Stimulated activated CD4-positive, alpha-beta T cell treated with anti-CD3 and anti-CD28 coated beads, Interleukin-15, amount 100 ng/mL, for 24 hours (primary cell): ENCODE measurements at places on chromosomes 16 and 17.

DNA sequence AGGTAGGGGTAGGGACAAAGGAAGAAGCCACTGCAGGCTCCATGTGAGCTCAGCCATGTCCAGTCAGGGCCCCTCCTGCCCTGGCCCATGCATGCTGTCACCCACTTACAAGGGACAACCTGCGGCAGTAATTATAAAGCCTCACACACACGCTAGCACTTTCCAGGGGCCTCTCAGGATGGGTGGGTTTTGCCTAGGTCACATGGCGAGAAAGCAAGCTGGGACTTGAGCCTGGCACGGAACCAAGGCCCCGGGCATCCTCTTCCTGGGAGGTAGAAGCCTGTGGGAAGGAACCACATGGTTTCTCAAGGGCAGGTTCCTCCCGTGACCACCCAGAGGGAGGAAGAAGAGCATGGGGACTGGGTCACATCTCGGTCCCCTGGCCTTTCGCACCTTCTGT, 7.0 kb downstream of the ZNF319 start:
- no peak for DNase-seq

DNA sequence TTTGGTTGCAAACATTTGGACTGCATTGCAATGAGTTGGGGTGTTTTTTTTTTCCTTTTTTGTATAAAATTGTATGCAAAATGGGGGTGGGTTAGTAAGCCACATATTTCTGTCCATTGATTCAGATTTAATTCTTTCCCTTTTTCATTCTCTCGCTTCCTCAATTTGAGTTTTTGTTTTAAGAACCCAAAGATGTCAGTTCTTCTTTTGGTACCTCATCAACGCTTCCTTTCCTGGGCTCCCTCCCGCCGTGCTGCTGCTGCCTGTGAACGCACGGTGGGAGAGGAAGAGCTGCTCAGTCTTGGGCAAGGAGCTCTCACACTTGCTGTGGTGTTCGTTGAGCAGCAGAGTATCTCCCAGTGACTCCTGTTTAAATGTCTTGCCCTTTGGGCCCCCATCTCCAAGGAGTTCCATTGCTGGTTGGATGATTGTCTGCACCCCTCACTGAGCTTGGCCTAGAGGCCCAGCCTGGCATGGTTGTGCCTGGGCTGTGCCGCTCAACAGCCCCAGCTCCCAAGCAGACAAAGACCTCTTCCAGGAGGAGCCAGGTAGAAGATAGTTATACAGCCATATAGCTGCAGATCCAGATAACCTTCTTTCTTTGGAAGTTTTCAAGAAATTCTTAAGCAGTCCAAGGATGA, 13.6 kb downstream of the UBFD1 start:
- no peak for DNase-seq

GRCh38 chr16:78291604-78292003, 192.2 kb downstream of the WWOX start:
- no peak for DNase-seq

GRCh38 chr17:45317111-45317928, 500 bp upstream of the MAP3K14 start:
- DNase-seq = peak; percentile 100

DNA sequence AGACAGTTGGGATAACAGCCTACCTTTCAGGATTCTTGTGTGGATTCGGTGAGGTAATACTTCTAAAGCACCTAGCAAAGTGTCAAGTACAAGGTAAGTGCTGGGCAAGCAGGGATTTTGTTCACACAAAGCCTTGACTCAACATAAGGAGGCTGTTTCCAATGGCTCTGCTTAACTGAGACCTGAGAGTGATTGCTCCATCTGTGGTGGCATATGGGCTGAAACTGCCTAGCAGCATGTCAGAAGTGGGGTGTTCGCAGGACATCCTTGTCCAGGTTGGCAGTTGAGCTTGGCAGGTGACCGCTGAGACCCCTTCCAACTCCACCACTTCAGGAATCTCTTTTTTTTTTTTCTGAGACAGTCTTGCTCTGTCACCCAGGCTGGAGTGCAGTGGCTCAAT, 19.8 kb downstream of the IL4R start:
- no peak for DNase-seq

GRCh38 chr16:77612596-77612995, 109.7 kb upstream of the NUDT7 start:
- no peak for DNase-seq

DNA sequence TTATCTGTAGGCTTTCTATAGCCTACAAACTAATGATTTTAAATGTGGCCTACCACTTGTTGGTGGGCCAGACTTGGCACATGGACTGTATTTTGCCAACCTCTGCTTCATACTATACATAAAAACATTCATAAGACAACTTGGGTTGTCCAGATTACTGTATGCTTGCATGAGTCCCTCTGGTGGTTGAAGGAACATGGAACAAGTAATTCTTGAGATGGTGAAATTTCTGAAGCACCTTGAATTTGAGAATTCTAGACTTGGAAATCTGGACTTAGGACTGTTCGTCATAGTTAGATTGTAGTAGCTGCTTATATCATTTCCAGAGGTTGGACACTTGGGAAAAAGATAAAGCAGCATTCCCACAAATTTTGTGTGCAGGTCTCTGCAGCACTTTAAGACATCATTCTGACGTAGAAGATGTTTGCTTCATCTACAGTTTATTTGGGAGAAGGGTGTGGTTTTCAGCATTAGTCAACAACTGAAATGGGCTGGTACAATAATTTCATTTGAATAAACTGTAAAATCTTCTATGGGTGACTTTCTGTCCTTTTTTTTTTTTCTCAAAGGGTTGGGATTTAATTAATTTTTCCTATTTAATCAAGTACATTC, 31.2 kb downstream of the NFATC3 start:
- no peak for DNase-seq

DNA sequence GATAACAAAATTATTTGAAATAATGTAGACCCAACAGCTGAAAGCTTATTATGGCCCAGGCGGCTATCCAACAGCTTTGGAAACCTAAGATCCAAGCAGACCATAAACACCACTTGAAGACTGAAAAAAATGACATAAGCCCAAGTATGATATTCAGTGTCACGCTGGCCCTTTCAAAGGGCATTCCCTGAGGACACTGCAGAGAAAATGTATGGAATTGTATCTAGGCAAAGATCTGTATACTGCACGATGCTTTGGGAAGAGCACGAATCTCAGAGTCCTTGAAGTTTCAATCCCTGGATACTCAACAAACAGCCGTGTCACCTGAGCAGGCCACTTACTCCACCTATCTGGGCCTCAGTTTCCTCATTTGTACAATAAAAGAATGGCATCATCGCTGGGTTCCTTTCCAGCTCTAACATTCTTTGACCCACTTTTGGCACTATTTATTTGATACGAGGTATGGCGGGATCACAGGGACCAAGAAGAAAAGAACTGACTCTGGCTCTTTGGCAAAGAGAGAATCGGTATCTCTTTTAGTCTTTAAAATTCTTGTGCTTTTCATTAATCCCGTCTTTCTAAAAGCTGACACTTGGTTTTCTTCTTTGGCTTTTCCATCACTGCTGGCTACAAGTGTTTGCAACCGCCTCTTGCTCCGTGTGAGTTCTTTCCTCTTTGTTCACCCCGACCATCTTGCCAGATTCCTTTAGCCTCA, 1.2 kb downstream of the STAT5B start:
- no peak for DNase-seq

GRCh38 chr17:48565022-48565554, 13.1 kb downstream of the HOXB4 start:
- DNase-seq = no peak

- DNase-seq = no peak
Observed at GRCh38 chr17:83183951-83184506, 104.6 kb downstream of the METRNL start.

DNA sequence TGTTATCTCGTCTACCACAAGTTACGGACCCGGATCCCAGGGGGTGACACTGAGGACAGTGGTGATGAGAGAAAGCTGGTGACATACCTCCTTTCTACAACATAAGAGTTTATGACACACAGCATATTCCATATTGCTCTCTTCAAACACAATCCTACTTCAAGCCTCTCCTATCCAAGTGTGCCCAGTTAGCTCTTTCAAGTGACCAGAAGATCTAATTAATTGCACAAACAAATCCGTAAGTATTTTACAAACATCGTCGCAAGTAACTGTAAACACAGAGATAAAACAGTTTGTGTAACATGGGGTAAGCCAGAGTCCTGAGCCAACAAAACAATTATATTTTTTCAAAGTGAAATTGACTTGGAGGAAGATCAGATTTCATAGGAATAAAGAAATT, 235.0 kb downstream of the CHD9NB start:
- no peak for DNase-seq

- no peak for DNase-seq
Observed at GRCh38 chr16:89325861-89326471, 108.5 kb downstream of the ZNF778 start.

GRCh38 chr17:82775001-82775823, 23.3 kb downstream of the TBCD start:
- peak; percentile 53 for DNase-seq

DNA sequence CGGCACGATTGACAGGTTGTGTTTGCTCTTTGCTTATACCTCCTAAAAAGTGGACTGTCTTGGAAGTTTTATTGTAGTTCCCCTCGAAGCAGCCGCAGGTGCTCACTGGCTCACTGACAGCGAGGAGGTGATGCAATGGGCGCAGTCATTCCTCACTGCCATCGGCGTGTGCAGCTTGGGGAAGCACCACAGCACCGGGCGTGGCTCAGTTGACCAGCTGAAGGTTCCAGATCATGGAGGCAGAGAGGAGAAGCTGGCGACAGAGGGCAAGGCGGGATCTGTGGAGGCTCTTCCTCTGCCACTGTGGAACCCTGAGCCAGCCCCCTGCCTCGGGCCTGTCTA, 72.1 kb upstream of the TNRC6C start:
- no peak for DNase-seq

DNA sequence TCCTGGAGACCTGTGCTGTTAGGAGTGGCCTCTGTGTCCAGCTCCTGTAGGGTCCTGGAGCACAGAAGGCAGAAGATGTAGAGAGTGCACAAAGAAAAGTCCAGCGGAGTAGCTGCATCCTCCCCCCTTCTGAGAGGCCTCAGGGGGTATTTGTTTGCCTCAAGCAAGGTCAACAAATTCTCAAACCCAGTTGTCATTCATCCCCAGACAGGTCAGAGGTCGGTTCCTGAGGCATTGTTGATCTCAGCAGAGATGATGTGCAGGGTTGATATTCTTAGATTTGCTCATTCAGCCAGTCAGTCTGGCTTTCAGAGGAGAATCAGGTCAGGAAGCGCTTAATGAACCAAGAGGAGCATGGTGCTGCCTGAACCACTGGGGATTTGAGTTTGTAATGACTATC, 8.3 kb upstream of the RBFOX1 start:
- DNase-seq = no peak

- DNase-seq = no peak
Observed at GRCh38 chr16:30808146-30808545, 21.1 kb upstream of the ZNF629 start.

GRCh38 chr16:76955629-76956028, 235.4 kb upstream of the MON1B start:
- no peak for DNase-seq

- DNase-seq = no peak
Observed at GRCh38 chr16:23014592-23014991, 134.7 kb downstream of the USP31 start.

DNA sequence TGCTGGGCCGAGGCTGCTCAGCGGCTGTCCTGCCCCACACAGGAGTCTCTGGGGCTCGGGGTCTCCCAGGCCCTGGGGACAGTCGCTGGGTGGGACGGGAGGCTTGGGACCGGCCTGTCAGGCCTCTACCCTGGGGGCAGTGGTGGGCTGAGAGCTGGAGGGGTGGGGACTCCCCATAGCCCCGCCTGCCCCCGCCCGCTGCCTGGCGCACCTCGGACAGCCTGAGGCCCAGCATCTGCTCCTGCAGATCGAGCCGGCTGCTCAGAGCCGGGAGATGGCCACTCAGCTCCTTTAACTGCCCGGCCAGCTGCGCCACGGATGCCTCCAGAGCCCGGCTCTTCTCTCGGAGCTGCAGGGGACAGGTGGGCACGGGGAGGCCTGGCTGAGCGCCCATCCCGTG, 6.7 kb downstream of the PERCC1 start:
- DNase-seq = no peak
